Activated CD4-positive, alpha-beta memory T cell treated with anti-CD3 and anti-CD28 coated beads for 36 hours (primary cell): ENCODE measurements at places on chromosomes 5 and 9. TPM values are rescaled to one million over a fixed set of nuclear protein-coding genes. Genes with fewer than 3 reads are reported as not detected.

PHF24 gene
- total RNA-seq = 0.12 TPM

DNA sequence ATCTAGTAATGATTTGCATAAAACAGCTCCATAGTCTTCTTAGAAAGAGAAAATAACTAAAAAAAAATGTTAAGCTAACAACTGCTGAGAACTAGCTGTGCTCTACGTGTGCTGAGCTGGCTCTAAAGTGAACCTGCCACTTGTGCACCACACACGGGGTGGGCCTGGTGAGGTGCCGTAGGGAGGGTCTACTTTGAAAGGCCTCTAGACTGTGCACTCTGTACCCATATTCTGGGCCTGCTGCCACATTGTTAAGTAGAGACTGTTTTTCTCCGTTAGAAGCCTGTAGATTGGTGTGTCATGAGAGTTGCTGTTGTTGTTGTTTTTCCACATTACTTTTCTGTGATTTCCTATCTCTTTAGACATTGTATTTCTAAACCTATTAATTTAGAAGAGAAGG lies 93.9 kb downstream of the CD180 start:
- peaks cover 48% of the 10 kb centered on the region for H3K36me3 ChIP-seq
- no peaks in the 10 kb centered on the region for H3K27me3 ChIP-seq
- H3K4me3 ChIP-seq = no peak overlapping the region

DNA sequence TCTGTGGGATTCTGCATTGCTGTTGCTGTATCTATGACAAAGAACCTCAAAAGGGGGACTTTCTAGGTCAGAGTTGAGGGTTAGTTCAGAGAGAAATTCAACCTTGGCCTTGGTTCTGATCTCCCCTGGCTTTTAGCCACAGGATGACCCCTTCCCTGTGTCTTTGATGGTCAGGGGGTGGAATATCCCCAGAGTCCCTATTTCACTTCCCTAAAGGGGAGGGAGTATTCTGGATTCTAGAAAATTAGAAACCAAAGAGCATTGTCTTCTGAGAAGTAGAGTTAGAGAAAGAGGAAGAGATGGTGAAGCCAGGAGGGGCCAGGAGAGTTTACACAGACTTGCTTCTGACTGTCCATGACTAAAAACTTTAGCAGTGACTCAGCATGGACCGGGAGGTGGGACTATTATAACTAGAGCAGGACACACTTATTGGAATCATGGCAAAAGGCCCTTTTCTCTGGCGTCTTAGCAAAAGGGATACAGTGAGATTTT lies 56.2 kb upstream of the LPAR1 start:
- no peak overlapping the region for H3K27ac ChIP-seq
- no peaks in the 10 kb centered on the region for H3K4me1 ChIP-seq
- H3K27me3 ChIP-seq = peaks cover 1% of the 10 kb centered on the region
- DNase-seq = no peak

- H3K4me1 ChIP-seq = peaks cover 24% of the 10 kb centered on the region
- H3K27ac ChIP-seq = no peak overlapping the region
- no peak overlapping the region for H3K4me3 ChIP-seq
- DNase-seq = no peak
These were observed 3.7 kb downstream of the B4GALT7 start for GRCh38 chr5:177603631-177604030.

CDKN2B gene
- total RNA-seq = 0.10 TPM

- no peak overlapping the region for H3K4me3 ChIP-seq
- DNase-seq = no peak
- H3K36me3 ChIP-seq = no peaks in the 10 kb centered on the region
- no peak overlapping the region for H3K27ac ChIP-seq
These were observed 12.2 kb downstream of the SPATA9 start for GRCh38 chr5:95670568-95670967.

DNA sequence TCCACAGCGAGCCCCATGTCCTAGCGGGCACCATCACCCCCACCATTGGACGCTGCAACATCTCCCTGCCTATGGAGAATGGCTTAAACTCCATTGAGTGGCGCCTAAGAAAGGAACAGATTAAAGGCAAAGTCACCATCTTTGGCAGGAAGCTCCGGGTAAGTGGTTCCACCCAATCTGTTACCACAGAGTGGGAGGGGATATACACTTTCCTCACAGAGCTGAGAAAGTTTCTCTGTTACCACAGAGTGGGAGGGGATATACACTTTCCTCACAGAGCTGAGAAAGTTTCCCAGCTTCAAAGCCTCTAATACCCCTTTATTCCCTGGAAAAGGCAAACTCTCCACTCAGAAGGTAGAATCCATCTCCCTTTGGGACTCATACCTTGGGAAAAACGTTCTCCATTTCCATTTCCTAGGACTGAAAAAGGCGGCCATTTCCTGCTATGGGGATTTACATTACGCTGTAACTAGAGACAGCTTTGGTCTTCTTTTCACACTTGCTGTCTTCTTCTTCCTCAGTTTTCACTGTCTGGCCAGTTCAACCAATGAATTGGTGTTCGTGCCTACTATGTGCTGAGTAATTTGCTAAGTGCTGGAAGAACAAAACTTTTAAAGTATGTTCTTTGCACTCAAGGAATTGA lies 63.4 kb upstream of the WWC1 start:
- H3K36me3 ChIP-seq = no peaks in the 10 kb centered on the region
- peak overlapping the region; percentile 23 for H3K4me3 ChIP-seq
- peak overlapping the region; percentile 57 for H3K27ac ChIP-seq
- DNase-seq = peak; percentile 55
- peaks cover 14% of the 10 kb centered on the region for H3K27me3 ChIP-seq
- H3K4me1 ChIP-seq = peaks cover 23% of the 10 kb centered on the region

GRCh38 chr5:71882826-71883741 lies 164.0 kb downstream of the CARTPT start:
- H3K4me1 ChIP-seq = no peaks in the 10 kb centered on the region
- no peak overlapping the region for H3K27ac ChIP-seq
- DNase-seq = no peak
- no peaks in the 10 kb centered on the region for H3K36me3 ChIP-seq
